ENCODE measurements at places on chromosomes 5 and 9.
A peak's percentile ranks its signal among the peaks of the same experiment; 100 is the strongest.

DNA sequence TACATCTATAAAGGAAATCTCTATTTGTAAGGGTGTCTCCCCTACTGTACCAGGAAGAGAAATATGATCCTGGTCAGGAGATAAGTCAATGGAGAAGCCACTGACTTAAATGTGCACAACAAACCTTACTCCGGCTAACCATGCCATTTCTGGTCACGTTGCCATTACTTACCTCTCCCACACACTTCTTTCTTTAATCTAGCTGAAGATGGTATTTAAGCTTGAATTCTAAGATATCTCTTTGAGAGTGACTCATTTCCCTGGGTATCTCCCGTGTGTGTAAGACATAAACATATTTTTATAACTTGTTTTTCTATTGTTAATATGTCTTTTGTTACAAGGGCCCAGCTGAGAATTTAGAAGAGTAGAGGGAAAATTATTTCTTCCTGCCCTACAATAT is 296.6 kb downstream of the SEMA5A start:
- DNase-seq: peak; percentile 5

GRCh38 chr9:86955561-86955960 is 8.3 kb upstream of the GAS1 start:
- no peak for DNase-seq

- no peak for DNase-seq
Observed at GRCh38 chr5:78268356-78268755, 26.1 kb downstream of the AP3B1 start.

- no peak for DNase-seq
Observed at GRCh38 chr5:149399775-149400174, 20.7 kb upstream of the IL17B start.

DNA sequence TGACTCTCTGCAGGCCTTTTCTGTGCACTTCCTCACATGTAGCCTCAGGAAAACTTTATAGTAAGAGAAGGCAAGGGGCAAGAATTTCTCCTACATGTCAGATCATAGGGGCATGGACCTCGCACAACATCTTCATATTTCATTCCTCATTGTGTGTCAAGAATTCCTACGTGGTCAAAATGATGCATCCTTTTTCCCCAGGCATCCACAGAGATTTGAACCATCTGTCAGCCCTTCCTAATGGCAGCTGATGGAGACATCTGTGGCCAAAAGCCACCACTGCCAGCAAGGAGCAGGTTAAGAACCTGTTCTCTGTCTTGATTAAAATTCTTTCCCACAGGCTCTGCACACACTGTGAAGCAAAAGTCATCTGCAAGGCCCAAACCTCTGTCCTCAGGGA is 42.5 kb downstream of the MFAP3 start:
- no peak for DNase-seq

GRCh38 chr5:60649288-60649917 is 50.6 kb downstream of the DEPDC1B start:
- DNase-seq: peak; percentile 51

DNA sequence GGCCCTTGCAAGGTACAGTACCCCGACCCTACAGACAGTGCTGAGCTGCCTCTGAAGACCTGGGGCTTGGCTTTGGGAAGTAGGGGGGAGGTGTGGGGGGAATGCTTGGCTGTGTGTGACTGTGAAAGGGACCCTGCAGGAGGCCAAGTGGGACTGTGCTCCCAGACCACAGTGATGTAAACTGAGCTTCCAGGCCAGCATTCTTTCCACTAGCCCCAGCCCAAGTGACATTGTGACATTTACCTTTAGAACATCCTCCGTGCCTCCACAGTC is 31.2 kb downstream of the HMCN2 start:
- DNase-seq: no peak
